ENCODE measurements at places on chromosomes 3 and 15. TPM values are rescaled to one million over a fixed set of nuclear protein-coding genes. Genes with fewer than 3 reads are reported as not detected.

The MRPL46 gene
- total RNA-seq: 25.3 TPM

The RYR3 gene
- total RNA-seq: 22.0 TPM

The CHRD gene
- total RNA-seq: 14.1 TPM

The CTXN2 gene
- not detected for total RNA-seq

The EBLN2 gene
- 5.3 TPM for total RNA-seq

The ZNF445 gene
- 12.7 TPM for total RNA-seq

The FAH gene
- total RNA-seq: 12.3 TPM

DNA sequence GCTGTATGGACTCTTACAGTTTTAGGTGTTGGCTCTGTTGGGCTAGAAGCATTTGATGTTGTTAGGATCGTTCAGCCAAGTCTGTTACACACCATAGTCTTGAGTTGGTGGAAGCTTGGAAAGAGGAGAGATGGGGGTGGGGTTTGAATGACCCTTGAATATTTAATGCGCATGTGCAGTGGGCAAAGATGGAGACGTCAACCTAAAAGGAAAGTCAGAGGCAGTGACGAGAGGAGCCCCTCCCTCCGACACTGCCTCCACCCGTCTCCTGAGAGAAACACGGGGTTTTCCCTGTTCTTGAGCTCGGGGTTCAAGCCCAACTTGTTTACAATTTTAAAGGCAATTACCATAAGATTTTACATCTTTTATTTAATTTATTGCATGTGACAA lies 311.4 kb downstream of the SHQ1 start:
- H3K27me3 ChIP-seq: peaks cover 3% of the 10 kb centered on the region
- no peaks in the 10 kb centered on the region for H3K4me1 ChIP-seq
- H3K36me3 ChIP-seq: no peaks in the 10 kb centered on the region
- H3K27ac ChIP-seq: no peak overlapping the region
- no peak for DNase-seq
- no peak overlapping the region for H3K4me3 ChIP-seq

DNA sequence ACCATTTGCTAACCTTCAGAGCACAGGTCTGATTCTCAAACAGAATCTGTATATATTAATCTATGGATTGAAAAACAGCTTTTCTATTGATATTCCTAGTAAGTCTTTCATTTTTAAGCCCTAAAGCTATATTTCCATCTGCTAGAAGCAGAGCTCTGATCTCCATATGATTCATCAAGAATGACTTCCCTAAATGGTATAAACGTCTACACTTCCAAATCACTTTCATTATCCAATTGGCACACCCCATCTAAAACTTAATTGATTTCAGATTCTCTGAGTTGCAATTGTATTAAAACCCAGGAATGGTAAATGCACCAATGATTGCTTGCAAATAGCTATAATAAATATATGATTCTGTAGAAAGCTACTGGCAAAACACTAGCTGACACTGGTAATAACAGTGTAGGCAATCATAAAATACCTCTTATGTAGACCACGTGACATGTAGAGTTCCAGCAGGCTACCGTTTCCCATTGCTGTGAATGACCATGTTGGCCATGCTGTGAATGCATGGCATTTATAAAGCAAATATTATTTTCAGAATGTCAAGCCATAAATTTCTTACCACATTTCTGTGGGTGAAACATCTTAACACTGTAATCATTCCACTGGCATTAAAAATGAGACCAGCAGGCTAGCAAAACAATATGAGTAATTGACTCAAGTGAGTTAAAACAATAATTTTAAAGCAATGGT lies 226.0 kb downstream of the ZMAT3 start:
- no peak for DNase-seq
- H3K36me3 ChIP-seq: no peaks in the 10 kb centered on the region
- H3K4me3 ChIP-seq: no peak overlapping the region
- H3K4me1 ChIP-seq: peaks cover 11% of the 10 kb centered on the region

- no peak overlapping the region for H3K27ac ChIP-seq
- H3K4me3 ChIP-seq: no peak overlapping the region
- no peaks in the 10 kb centered on the region for H3K36me3 ChIP-seq
- DNase-seq: no peak
- peaks cover 10% of the 10 kb centered on the region for H3K4me1 ChIP-seq
Measured at GRCh38 chr15:82312586-82313349, 36.5 kb downstream of the GOLGA6L10 start.

DNA sequence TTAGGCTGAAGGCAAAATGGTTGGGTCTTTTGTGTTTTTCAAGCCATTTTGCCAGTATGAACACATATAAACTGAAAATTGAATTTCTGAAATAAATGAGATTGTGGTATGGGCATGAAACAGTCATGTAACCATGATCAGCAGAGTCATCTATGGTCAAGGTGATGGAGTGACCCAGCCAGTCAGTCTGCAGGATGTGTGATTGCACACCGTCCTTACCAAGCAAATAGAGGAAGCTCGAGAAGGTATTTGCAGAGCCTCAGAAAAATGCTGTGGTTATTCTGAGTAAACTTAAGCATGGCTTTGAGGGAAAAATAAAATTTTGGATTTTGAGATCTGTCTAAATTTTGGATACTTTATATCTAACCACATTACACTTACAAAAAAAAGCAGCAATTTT lies 95.9 kb upstream of the RNF7 start:
- H3K4me1 ChIP-seq: no peaks in the 10 kb centered on the region
- H3K36me3 ChIP-seq: no peaks in the 10 kb centered on the region
- no peaks in the 10 kb centered on the region for H3K27me3 ChIP-seq
- no peak overlapping the region for H3K27ac ChIP-seq

DNA sequence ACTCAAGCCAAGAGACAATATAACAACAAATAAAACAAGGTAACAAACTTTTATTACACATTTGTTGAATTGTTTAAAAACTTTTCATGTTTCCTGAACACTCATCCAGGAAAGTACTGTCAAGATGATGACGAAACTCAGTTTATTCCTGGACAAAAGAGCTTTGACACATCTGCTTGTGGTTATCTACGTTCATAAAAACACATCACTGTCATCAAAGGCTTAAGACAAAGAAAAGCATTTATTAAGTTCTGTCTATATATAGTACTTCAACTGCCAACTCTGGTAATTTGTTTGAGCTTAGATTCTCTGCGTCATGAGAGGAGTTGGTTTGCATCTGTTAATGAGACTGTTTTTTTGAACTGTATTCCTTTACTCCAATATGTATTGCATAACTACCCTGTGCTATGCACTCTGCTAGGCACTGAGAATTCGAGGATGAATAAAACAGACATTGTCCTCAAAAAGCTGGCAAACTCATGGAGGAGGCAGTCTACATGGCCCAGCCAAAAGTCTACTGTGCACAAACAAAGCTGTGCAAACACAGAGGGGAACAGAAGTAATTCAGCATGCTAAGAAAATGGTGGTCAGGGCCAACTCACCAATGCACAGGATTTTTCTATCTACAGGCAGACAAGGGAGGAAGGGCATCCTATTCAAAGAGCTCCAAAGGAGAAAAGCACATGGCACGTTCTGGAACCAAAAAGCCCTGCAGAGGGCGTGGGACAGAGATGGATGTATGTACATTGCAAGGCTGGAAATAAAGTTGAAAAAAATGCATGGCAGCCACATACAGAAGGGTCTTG lies 21.5 kb downstream of the PLD1 start:
- H3K36me3 ChIP-seq: no peaks in the 10 kb centered on the region
- no peak overlapping the region for H3K27ac ChIP-seq

DNA sequence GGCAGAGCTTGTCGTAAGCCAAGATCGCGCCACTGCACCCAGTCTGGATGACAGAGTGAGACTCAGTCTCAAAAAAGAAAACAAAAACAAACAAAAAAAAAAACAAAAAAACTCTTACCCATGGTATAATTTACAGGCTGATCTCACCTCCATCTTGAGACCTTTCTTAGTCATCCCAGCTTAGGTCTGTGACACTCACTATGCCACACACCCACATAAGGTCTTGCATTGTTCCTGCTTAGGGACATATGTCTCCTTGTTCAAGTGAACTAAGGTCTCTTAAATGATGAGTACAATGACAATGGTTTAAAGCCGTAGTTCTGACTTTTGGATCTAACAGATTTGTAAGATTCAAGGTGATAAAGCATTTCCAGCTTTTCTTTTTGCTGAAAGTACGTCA lies 360.2 kb upstream of the ARHGEF26 start:
- H3K27me3 ChIP-seq: no peaks in the 10 kb centered on the region
- H3K27ac ChIP-seq: no peak overlapping the region
- H3K4me3 ChIP-seq: no peak overlapping the region
- DNase-seq: no peak
- no peaks in the 10 kb centered on the region for H3K4me1 ChIP-seq
- no peaks in the 10 kb centered on the region for H3K36me3 ChIP-seq

DNA sequence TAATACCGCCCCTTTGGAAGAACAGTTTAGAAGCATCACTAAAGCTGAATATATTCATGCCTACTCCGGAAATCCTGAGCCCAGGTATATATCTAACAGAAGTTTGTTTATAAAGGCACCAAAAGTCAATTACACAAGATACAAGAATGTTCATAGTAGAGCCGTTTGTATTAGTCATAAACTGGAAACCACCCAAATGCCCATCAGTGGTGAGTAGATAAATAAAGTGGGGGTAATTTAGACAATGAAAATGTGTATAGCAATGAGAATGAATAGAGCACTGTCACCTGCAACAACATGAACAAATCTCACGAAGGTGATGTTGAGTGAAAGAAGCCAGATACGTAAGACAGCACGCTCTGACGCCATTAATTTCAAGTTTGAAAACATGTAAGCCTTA lies 68.3 kb upstream of the GLCE start:
- peaks cover 57% of the 10 kb centered on the region for H3K4me1 ChIP-seq
- no peaks in the 10 kb centered on the region for H3K27me3 ChIP-seq
- no peak for DNase-seq
- no peak overlapping the region for H3K27ac ChIP-seq
- no peak overlapping the region for H3K4me3 ChIP-seq

DNA sequence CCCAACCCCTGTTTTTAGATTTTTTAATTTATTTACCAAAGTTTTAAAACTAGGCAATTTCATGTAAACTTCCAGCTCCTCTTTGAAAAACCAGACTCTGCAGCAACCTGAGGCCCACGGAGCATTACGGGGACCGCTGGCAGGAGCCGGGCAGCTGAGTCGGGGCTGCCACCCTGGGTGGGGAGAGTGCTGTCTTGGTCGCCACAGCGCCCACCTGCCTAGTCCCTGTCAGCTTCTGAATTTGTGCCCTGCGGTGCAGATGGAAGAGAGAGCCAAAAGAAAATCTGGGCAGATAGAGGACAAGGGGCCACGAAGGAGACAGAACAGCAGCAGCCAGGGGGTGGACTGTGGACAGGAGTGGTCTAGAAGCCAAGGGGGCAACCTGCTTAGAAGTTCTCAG lies 34.6 kb downstream of the PXYLP1 start:
- H3K27me3 ChIP-seq: no peaks in the 10 kb centered on the region
- no peak for DNase-seq
- H3K27ac ChIP-seq: no peak overlapping the region
- peaks cover 12% of the 10 kb centered on the region for H3K36me3 ChIP-seq
- H3K4me3 ChIP-seq: no peak overlapping the region

- H3K36me3 ChIP-seq: no peaks in the 10 kb centered on the region
- H3K27ac ChIP-seq: no peak overlapping the region
- peaks cover 8% of the 10 kb centered on the region for H3K4me1 ChIP-seq
- H3K4me3 ChIP-seq: no peak overlapping the region
Measured at GRCh38 chr3:161977063-161977462, 480.5 kb downstream of the OTOL1 start.

DNA sequence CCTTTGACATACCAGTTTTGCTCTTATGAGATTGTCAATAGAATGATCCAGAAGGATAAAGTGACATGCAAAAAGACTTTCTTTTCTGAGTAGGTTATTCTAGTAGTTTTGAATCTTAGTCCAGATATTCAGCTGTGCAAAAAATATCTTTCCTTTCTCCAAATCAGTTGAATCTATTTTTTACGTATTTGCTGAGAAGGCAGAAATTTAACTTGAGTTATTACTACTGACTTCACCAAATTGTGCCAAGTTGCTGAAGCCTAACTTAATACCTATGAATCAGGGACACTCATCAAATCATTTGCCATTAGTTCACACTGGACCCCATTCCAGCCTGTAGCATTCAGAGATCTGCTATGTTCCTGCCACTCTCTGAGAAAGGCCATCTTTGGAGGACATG lies 215.6 kb downstream of the EPHA6 start:
- H3K36me3 ChIP-seq: no peaks in the 10 kb centered on the region
- H3K4me1 ChIP-seq: no peaks in the 10 kb centered on the region
- H3K27ac ChIP-seq: no peak overlapping the region

GRCh38 chr3:62238431-62238830 lies 134.9 kb downstream of the FEZF2 start:
- H3K4me3 ChIP-seq: no peak overlapping the region
- H3K27me3 ChIP-seq: no peaks in the 10 kb centered on the region
- H3K36me3 ChIP-seq: peaks cover 4% of the 10 kb centered on the region
- DNase-seq: no peak

GRCh38 chr3:177351757-177352158 lies 154.5 kb upstream of the TBL1XR1 start:
- no peaks in the 10 kb centered on the region for H3K27me3 ChIP-seq
- no peak overlapping the region for H3K4me3 ChIP-seq
- H3K27ac ChIP-seq: no peak overlapping the region
- no peaks in the 10 kb centered on the region for H3K36me3 ChIP-seq

DNA sequence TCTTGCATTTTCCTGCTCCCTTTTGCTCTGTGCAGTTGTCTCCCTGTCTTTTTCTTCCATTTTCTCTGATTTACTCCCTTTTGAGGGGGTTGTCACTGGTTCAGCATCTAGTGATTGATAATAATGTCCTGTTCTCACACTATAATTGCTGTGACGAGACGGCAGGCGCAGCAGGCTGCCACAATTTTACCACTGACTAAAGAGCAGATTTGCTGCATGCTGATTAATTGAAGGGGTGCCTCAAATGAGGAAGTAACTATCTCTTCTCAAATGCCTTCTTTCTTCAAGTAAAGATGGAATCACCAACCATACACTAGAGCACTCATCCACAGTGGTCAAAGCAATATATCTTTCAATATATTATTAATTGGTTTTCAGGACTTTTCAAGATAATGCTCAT lies 219.3 kb downstream of the CBLB start:
- H3K4me1 ChIP-seq: no peaks in the 10 kb centered on the region
- no peak overlapping the region for H3K4me3 ChIP-seq
- H3K27ac ChIP-seq: no peak overlapping the region
- DNase-seq: no peak

- H3K36me3 ChIP-seq: no peaks in the 10 kb centered on the region
- H3K27ac ChIP-seq: no peak overlapping the region
- H3K4me3 ChIP-seq: no peak overlapping the region
- peak; percentile 72 for DNase-seq
Measured at GRCh38 chr15:38885471-38885952, 320.9 kb upstream of the RASGRP1 start.

GRCh38 chr3:69309814-69310213 lies 76.1 kb downstream of the FRMD4B start:
- peak overlapping the region; percentile 31 for H3K27ac ChIP-seq
- H3K4me3 ChIP-seq: no peak overlapping the region
- H3K4me1 ChIP-seq: no peaks in the 10 kb centered on the region
- peak; percentile 66 for DNase-seq
- H3K36me3 ChIP-seq: no peaks in the 10 kb centered on the region

GRCh38 chr15:101115393-101115785 lies 136.5 kb downstream of the CHSY1 start:
- H3K27me3 ChIP-seq: no peaks in the 10 kb centered on the region
- no peaks in the 10 kb centered on the region for H3K36me3 ChIP-seq
- no peak overlapping the region for H3K4me3 ChIP-seq
- DNase-seq: peak; percentile 77
- peaks cover 66% of the 10 kb centered on the region for H3K4me1 ChIP-seq

- no peak overlapping the region for H3K27ac ChIP-seq
- H3K36me3 ChIP-seq: peaks cover 25% of the 10 kb centered on the region
- H3K4me3 ChIP-seq: no peak overlapping the region
- H3K4me1 ChIP-seq: no peaks in the 10 kb centered on the region
Measured at GRCh38 chr3:27431116-27431515, 53.1 kb downstream of the SLC4A7 start.
